Coronary artery (tissue), 2 donors: ENCODE measurements at places on chromosomes 6 and 20.

DNA sequence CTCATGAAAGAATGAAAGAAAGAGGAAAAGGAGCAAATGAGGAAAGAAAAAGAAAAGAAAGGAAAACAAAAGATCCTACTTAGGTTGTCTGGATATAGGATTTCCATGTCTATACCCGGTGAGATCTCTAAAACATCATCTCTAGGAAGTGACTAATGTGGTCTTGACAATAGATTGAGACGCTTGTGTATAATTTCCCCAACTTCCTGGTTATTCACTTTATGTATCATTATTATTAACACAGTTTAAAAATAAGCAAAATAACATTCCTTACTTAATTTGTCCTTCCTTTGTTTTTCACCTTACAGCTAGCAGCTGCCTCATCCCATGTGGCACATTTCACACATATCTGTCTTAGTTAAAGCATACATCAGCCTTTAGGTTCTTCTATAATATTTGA is 27.0 kb downstream of the LAMA4 start:
- no peak for DNase-seq

DNA sequence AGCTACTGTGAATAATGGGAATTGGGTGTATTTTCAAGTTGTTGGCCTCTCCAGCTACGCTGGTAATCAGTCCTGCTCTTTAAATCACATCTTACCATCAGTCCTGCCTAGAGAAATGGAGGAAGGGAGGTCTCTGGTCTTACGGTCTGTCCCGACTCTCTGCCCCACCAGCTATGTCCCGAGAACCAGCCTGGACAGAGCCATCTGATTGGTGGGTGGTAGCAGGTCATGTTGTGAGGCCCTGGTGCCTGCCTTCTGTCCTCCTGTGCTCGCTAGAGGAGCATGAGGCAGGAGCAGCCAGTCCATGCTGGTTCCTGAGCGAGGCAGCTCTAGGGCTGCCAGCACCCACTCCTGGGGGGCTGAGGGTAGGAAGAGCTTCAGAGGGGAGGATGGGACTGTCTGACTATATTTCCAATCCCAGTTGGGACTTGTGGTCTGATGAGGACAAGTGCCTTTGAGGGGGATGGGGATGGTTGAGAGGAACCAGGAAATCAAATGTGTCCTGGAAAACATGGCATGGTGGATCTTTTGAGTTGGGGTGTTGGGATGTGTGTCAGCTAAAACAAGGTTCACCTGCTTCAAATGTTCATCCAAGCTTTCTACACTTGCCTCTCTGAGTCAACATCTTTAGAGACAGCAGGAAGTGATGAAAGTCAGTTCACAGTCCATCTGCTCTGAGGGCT is 33.0 kb downstream of the SYNJ2 start:
- DNase-seq = peak; percentile 67

DNA sequence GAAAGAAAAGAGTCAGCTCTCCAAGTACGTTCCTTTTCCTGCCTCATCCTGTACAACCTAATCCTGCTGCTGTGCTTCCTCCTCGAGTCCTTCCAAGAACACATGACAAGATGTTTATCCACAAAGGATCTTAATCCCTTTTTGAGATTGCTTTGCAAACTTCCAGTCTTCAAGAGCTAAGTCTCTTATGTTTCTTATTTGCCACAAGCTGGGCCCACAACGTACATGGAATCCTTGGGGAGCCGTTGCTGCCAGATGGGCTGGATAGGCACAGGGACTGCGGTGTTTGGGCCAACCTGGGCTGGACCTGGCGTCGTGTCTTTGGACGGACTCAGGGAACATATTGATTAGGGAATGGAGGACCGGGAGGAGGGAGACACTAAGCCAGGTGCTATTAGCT is 79.7 kb upstream of the AFDN start:
- no peak for DNase-seq

GRCh38 chr20:20134941-20135575 is 82.7 kb downstream of the CFAP61 start:
- no peak for DNase-seq
